ENCODE measurements at places on chromosomes 11 and 22. TPM values are rescaled to one million over a fixed set of nuclear protein-coding genes. Genes with fewer than 3 reads are reported as not detected.

PGA5 gene
- total RNA-seq: not detected

MUC15 gene
- total RNA-seq: not detected

RCN1 gene
- 483 TPM for total RNA-seq

BAIAP2L2 gene
- total RNA-seq: 24.3 TPM

INS gene
- total RNA-seq: not detected

- H3K4me1 ChIP-seq: no peaks in the 10 kb centered on the region
- no peak overlapping the region for H3K27ac ChIP-seq
- DNase-seq: no peak
- H3K27me3 ChIP-seq: no peaks in the 10 kb centered on the region
- H3K4me3 ChIP-seq: no peak overlapping the region
Observed at GRCh38 chr22:47444746-47445065, 682.3 kb downstream of the TBC1D22A start.

- DNase-seq: peak; percentile 75
- H3K4me1 ChIP-seq: no peaks in the 10 kb centered on the region
- no peak within 1 kb of the TSS for H3K27ac ChIP-seq
- H3K36me3 ChIP-seq: no peaks in the 10 kb centered on the region
- no peaks in the 10 kb centered on the region for H3K27me3 ChIP-seq
Observed at GRCh38 chr22:18110194-18110953, at the start of gene TUBA8. TUBA8 (plus strand) TSS chr22:18110809; CDS start chr22:18110866, 57 bp downstream.

- no peaks in the 10 kb centered on the region for H3K27me3 ChIP-seq
- peak; percentile 79 for DNase-seq
- peaks cover 46% of the 10 kb centered on the region for H3K4me1 ChIP-seq
- peak overlapping the region; percentile 32 for H3K27ac ChIP-seq
- no peaks in the 10 kb centered on the region for H3K36me3 ChIP-seq
Observed at GRCh38 chr22:36383110-36383581, 4.6 kb downstream of the MYH9 start.

DNA sequence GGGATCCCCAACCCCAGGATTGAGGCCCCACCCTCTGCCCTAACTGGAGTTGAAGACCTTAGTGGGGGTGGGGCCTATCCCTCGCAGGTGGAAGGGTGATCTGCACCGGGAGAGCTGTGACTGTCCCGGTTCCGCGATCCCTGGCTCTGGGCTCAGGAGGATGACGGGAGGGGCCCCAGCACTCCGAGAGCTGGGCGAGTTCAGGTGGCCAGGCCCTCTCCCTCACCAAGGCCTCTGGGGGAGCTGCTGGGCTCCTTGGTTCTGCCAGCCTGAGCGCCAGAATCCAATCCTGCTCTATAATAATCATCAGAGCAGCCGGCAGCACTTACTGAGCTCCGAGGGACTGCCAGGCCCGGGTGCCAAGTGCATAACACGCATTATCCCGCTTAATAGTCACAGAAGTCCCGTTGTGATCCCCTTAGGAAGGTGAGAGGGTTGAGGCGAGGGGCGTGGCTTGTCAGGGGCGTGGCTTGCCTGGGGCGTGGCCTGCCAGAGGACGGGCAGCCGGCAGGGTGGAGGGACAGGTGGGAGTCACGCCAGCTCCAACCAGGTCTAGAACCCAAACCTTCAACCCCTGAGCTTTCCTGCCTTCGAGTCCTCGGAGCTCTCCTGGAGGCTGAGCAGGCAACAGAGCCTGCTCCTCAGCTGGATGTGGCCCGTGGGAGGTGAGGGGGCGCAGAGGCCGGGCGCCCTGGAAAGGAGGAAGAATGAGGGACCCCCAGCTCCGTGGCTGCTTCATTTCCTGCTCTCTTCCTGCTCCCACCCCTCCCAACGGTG is 7.3 kb upstream of the SYT7 start:
- H3K4me3 ChIP-seq: peak overlapping the region; percentile 67
- no peak overlapping the region for H3K27ac ChIP-seq
- 0 out of 2 replicates have a peak, but pooled peaks cover 4% of the 10 kb centered on the region for H3K4me1 ChIP-seq
- peak; percentile 63 for DNase-seq
- no peaks in the 10 kb centered on the region for H3K27me3 ChIP-seq

DNA sequence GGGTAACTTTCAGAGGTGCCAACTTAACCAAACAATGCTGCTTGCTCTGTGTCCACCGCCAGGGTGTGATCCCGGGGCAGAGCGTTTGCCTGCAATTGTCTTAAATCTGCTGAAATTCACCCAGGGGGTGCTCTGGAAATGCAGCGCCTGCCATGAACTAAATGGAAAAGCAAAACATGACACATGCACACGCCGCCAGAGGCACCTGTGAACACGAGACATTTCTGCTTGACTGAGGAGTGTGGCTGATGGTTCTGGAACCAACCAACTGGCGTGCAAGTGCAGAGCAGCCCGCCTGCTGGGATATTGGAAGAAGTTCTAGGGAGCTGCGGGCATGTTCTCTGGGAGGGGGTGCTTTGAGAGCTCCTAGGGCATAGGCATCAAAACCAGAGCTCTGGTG is 30.4 kb downstream of the DSCAML1 start:
- no peak for DNase-seq
- no peak overlapping the region for H3K4me3 ChIP-seq
- 0 out of 2 replicates have a peak, but pooled peaks cover 11% of the 10 kb centered on the region for H3K27me3 ChIP-seq
- H3K36me3 ChIP-seq: no peaks in the 10 kb centered on the region
- H3K4me1 ChIP-seq: no peaks in the 10 kb centered on the region

DNA sequence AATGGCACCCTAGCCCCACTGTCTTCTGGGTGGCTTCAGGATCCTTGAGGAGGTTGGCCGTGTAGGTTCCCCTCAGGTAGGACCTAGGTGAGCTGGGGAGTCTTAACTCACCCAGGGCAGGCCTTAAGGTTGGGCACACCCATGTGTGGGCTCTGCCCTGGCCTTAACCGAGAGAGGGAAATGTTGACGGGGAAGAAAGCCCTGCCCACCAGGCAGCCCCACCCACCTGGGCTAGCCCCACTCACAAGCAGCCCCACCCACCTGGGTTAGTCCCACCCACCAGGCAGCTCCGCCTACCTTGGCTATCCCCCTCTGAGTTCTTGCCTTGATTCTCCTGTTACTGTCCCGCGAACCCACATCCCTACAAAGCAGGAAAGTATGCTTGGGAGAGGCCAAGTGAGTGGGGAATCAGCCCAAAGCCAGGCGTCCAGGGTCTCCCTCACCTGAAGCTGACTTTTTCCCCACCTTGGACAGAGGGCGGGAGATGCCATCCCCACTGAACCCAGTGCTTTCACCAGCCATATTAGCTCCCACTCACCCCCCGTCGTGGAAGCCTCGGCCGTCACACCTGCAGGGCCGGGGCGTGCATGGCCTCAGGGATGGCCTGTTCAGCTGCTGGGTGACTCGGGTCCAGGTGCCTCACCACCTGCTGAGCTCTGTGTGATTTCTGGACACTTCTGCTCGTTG is at the start of gene MYEOV:
MYEOV (plus strand) TSS at position 337 of the 687 bp plus-strand sequence. CDS start 1,200 bp downstream, outside the sequence.
- H3K4me1 ChIP-seq: peaks cover 27% of the 10 kb centered on the region
- no peak within 1 kb of the TSS for H3K4me3 ChIP-seq
- no peaks in the 10 kb centered on the region for H3K27me3 ChIP-seq
- no peaks in the 10 kb centered on the region for H3K36me3 ChIP-seq
- no peak within 1 kb of the TSS for H3K27ac ChIP-seq

- no peak overlapping the region for H3K27ac ChIP-seq
- 0 out of 2 replicates have a peak, but pooled peaks cover 8% of the 10 kb centered on the region for H3K27me3 ChIP-seq
- no peak for DNase-seq
- no peaks in the 10 kb centered on the region for H3K36me3 ChIP-seq
Observed at GRCh38 chr11:134066943-134067885, 1.7 kb upstream of the JAM3 start.

DNA sequence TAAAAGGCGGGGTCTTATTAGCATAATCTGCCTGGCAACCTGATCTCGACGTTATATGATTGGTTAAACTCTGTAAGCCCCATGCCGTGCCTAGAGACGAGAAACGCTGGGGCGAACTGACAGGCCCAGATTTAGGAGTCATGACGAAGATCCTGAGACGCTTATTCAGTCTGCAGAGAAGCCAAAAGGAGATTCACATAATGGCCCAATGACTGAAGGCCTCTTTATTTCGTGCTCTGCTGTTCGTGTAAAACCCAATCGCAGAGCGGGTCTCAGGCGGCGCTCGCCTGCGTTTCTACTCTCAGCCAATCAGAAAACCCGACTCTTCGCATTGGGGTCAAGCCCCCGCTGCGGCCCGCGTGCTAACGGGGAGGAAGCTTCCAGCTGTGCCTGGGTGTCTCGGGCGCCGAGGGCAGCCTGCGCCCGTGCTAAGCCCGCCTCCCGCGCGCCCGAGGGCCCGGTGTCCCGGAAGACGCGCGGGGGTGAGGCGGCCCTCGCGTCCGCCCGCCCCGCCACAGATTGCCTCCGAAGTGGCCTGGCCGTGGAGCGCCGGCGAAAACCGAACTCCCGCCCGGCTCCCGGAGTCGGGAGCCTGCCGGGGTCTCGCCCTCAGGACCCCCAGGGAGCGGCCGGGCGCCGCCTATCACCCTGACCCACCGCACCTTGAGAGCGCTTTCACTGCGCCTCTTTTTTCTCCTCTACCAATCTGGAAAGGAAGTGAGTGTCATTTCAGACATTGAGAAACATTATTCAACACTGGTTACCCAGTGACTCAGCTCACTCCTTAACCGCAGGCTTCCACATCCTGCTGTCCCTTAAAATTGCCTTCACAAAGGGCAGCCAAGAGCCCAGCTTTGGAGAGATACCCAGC is 446 bp upstream of the PRDM10 start:
- H3K4me1 ChIP-seq: peaks cover 13% of the 10 kb centered on the region
- H3K36me3 ChIP-seq: no peaks in the 10 kb centered on the region
- H3K4me3 ChIP-seq: peak overlapping the region; percentile 79

- H3K27ac ChIP-seq: no peak overlapping the region
- peaks cover 3% of the 10 kb centered on the region for H3K4me1 ChIP-seq
- DNase-seq: no peak
- no peaks in the 10 kb centered on the region for H3K27me3 ChIP-seq
- no peak overlapping the region for H3K4me3 ChIP-seq
- H3K36me3 ChIP-seq: no peaks in the 10 kb centered on the region
Observed at GRCh38 chr11:8739309-8739793, 56.8 kb downstream of the RPL27A start.
